Activated CD8-positive, alpha-beta memory T cell treated with anti-CD3 and anti-CD28 coated beads for 48 hours (primary cell): ENCODE measurements at places on chromosomes 2 and 18.

DNA sequence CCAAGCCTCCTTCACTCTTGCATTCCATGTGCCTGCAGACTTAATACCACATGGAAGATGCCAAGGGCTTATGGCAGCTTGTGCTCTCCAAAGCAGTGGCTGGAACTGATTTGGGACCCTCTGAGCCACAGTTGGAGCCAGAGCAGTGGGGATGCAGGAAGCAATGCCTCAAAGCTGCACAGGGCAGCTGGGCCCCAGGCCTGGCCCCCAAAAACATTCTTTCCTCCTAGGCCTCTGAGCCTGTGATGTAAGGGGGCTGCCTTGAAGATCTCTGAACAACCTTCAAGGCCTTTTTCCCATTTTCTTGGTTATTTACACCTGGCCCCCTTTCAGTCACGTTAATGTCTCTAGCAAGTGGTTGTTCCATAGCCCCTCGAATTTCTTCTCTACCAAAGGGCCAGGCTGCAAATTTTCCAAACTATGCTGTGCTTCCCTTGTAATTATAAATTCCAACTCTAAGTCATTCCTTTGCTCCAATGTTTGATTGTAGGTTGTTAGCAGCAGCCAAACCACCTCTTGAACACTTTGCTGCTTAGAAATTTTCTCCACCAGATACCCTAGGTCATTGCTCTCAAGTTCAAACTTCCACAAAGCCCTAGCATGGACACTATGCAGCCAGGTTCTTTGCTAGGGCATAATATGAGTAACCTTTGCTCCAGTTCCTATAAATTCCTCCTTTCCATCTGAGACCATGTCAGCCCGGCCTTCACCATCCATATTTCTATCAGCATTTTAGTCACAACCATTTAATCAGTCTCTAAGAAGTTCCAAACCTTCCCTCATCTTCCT lies 245.0 kb upstream of the RBBP8 start:
- DNase-seq: no peak

- DNase-seq: no peak
These were observed 14.8 kb upstream of the SLC38A11 start for GRCh38 chr2:164969909-164970690.

- DNase-seq: no peak
These were observed 94.6 kb upstream of the SMAD2 start for GRCh38 chr18:48024881-48025660.

DNA sequence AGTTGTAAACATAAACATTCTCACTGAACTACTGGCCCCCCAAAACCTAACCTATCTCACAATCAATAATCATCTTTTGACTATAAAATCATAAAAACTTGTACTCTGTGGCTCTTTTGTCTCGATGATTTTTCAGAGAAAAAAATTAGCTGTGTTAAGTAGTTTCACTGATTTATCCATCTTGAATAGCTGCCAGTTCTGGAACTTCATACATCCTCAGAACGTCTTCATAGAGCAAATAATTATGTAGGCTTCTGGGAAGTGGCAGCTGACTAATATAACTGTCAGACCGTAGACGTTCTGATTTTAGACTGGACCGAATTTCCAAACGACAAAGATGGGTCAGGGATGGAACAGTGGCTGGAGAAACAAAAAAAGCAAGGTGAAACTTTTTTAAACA lies 97.3 kb upstream of the CHAC2 start:
- no peak for DNase-seq

DNA sequence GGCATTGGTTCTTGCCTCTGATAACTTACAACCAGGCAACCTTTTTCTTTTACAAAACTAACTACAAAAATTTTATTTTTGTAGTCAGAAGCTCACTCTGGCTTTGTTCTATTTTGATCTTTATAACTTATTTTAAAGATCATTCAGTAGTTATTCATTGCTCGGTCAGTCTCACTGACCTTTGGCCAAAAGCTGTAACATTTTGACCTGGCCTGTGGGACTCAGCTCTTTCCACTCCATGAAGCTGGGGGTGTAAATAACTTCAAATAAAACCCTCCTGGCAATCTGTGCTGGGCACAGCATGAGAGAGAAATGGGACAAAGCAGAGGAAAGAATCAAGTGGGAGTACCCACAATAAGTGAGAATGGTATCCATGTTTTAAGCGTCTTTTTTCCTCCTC lies 380.7 kb downstream of the SETBP1 start:
- DNase-seq: no peak

DNA sequence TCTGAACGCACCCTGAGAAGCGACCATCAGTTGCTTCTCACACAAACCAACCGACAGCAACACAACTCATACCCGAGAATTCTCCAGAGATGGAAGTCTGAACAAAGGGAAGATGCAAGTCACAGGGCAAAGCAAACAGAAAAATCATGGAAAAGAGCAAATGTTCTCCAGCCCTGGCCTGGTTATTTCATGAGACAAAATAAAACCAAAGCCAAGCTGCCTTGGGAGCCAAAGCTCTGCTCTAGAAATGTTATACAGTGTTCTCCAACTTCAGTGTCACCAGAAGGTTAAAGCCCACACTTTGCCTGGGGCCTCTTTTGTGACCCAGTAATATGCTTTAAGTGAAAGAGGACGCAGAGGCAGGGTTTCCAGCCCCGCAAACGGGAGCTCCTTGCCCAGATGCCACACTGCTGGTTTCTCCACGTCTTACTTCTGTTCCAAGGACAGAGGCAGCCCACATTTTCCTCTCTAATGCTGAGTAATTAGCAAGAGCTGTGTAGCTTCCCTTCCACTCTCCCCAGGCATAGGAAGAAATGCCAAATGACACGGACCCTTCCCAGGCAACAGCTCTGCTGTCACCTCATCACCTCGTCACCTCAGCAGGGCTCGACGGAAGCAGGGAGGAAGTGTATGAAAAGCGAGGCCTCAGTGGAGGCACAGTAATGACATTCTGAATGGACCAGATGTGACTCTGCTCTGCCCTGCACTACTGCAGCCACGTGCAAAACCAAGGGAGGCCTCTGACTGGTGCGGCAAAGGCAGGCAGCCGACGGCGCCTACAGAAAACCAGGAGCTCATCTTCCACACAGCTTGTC lies 64.7 kb downstream of the FBXO15 start:
- no peak for DNase-seq
